ENCODE measurements at places on chromosomes 7 and 10. TPM values are rescaled to one million over a fixed set of nuclear protein-coding genes. Genes with fewer than 3 reads are reported as not detected.

DNA sequence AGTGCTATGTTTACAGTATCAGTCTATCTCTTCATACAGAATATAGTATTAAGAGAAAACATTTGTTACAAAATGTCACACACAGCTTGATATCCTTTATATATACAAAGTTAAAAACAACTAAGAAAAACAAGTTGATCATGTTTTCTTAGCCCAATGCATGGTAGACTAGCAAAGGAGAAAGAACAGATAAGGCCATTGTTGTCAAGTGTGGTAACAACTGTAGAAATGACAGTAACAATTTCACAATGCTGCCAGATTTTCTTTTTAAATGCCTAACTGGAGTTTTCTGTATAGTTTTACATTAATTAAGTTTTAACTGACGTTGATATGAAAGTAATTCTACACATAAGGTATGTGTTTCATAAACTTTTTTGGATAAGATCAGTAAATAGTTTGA, 65.8 kb downstream of the TFEC start:
- DNase-seq = no peak
- H3K4me3 ChIP-seq = no peak overlapping the region
- H3K4me1 ChIP-seq = no peaks in the 10 kb centered on the region
- H3K36me3 ChIP-seq = no peaks in the 10 kb centered on the region
- H3K27me3 ChIP-seq = no peaks in the 10 kb centered on the region
- no peak overlapping the region for H3K27ac ChIP-seq

DNA sequence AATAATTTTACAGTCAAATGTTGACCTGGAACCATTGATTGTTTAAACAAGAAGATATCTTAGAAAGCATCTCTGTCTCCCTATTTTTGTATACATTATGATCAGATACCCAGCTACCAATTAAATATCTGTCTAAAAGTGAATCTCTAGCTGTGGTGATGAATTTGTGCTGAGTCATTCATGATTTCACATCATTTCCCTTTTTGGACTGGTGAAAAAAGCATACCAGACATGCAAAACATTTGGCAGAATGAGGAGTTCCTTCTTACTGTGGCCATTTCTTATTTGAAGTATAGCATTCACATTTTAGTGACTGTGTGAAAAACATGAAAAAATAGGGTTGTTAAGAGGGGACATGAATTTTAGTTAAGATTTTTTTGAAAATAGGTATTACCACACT, 98.0 kb upstream of the GATA3 start:
- DNase-seq = no peak
- H3K4me1 ChIP-seq = no peaks in the 10 kb centered on the region
- no peak overlapping the region for H3K27ac ChIP-seq
- no peak overlapping the region for H3K4me3 ChIP-seq

DNA sequence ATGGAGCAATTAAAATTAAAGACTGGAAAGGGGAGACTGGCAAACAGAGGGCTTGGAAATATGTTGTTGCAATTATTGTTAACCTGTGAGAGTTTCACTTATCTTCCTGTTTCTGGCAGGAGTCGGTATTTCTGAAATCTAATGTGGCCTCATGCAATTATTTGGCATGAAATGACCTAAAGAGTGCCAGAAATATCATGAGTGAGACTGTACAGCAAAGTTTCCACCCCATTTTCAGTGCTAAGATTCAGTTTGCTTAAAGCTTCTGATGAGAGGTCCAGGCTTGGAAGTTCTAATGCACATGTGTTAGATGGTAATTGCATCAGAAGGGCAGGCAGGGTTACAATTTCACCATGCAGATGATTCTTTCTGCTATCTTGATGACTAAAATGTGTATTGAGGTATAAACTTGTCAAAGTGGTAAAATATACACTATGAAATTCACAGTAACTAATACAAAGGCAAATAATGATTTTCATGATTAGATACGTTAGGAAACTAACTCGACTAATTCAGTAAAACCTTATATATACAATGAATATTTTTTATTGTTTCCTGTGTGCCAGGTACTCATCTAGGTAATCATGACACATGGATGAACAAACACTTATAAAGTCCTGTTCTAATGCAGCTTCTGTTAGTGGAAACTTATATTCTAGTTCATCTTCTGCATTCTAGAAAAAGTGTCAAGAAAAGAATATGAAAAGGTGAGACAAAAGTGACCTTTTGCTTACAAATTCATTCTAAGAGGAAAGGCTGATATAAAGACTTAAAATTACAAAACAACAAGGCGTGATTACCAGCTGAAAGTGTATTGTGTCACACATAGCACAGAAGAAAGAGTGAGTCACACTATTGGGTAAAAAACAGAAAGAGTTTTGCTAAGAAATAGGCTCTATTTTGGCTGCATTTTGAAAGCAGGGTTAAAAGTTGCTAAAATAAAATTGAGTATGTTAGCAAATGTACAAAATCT, 533.4 kb upstream of the SEMA3D start:
- H3K36me3 ChIP-seq = no peaks in the 10 kb centered on the region
- H3K4me1 ChIP-seq = no peaks in the 10 kb centered on the region
- DNase-seq = no peak
- H3K4me3 ChIP-seq = no peak overlapping the region
- H3K27me3 ChIP-seq = no peaks in the 10 kb centered on the region

DNA sequence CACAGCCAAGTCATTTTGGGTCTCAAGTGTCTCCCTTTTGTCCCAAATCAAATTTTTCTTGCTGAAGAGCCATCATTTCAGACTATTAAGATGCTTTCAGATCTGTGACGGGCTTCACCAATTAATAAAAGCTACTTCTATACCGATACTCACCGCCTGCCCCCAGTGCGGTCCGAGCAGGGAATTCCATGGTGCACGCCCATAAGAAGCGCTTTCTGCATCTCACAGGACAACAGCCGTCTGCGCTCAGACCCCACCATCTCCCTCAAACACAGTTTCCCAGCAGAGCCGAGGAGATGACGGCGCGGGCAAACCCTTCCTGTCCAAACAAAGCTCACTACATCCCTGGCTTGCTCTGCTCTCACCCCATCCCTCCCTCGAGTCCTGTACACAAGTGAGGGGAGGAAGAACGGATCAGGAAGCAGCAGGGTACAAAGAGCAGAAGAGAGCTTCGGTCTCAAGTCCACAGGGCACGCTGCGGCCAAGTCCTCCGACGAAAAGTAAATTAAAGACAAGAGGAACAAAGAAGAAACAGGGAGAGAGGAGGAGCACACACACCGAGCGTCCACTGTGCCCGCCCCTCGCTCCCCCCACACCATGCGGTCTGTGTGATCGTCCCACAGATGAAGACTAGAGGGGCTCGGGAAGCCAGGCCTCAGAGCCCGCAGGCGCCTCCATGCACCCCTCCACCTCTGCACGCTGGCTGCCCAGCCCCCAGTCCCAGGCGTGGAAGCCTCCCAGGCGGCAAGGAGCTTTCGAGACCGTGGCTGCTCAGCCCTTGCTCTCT, 121.9 kb downstream of the MAD1L1 start:
- DNase-seq = no peak
- no peaks in the 10 kb centered on the region for H3K36me3 ChIP-seq
- no peak overlapping the region for H3K27ac ChIP-seq
- H3K4me1 ChIP-seq = peaks cover 22% of the 10 kb centered on the region

The CHAT gene
- total RNA-seq = not detected

The RAB11FIP2 gene
- 13.4 TPM for total RNA-seq

The POU6F2 gene
- total RNA-seq = 1.5 TPM

All from right atrium auricular region (tissue), 2 donors.